ENCODE measurements at places on chromosomes 16 and 17. TPM values are rescaled to one million over a fixed set of nuclear protein-coding genes. Genes with fewer than 3 reads are reported as not detected.

- no peak for DNase-seq
These were observed 132.5 kb downstream of the HS3ST2 start for GRCh38 chr16:22946433-22946832.

GRCh38 chr17:48148854-48149786 is 41.6 kb downstream of the SNX11 start:
- no peak for DNase-seq

CRYBA1 gene
- not detected for total RNA-seq

SOX9 gene
- 10.9 TPM for total RNA-seq

Measured in Right ventricle myocardium superior (tissue), 1 donor.